Activated CD4-positive, alpha-beta memory T cell treated with anti-CD3 and anti-CD28 coated beads, Interleukin-2, amount 10 ng/mL, durations not matched to agents 7 days and 5 days (primary cell): ENCODE measurements at places on chromosomes 5 and 9.

DNA sequence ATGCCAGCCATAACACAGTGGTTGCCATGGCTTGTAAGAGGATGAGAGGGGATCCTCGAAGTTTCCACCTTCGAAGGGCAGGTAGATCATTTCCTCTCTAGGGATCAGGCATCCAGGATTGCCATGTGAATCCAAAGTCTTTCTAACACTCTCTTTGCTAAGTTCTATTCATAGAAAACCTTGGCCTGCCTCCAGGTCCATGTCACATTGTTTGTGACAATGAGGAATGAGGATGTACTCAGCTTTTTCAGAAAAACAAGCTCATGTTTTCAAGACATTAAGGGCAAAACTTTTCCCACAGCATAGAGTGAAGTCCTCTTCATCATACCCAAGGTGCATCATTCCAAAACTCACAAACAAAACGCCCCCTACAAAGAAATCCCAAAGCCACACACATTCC is 19.6 kb downstream of the ESM1 start:
- H3K4me3 ChIP-seq = no peak overlapping the region
- H3K4me1 ChIP-seq = no peaks in the 10 kb centered on the region
- no peak overlapping the region for H3K27ac ChIP-seq
- no peaks in the 10 kb centered on the region for H3K36me3 ChIP-seq
- no peak for DNase-seq
- H3K27me3 ChIP-seq = peaks cover 4% of the 10 kb centered on the region

DNA sequence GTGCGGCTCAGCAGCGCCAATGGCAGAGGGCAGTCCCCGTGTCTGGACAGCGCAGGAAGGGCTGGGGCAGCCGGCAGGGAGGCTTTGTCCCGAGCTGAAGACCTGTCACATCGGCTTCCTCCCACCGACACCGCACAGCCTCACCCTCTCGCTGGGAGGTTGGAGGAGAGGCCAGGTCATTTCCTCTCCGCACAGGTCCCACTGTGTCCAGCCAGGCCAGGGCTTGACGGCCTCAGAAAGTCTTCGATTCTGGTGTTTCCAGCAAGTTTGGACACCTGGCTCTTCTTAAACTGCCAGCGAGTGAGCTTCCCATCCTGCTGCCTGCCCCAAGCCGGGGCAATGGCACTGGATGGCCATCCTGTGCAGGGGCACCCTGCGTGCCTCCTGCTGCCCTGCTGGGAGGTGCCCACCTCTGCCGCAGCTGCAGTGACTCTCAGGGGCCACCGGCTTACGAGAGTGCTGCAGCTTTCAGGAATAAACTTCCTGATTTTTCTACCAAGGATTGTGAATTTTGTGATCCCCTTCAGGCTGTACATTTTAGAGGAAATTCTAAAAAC is 33.9 kb downstream of the AHRR start:
- peaks cover 7% of the 10 kb centered on the region for H3K4me1 ChIP-seq
- no peak overlapping the region for H3K4me3 ChIP-seq
- no peak overlapping the region for H3K27ac ChIP-seq
- no peaks in the 10 kb centered on the region for H3K27me3 ChIP-seq

DNA sequence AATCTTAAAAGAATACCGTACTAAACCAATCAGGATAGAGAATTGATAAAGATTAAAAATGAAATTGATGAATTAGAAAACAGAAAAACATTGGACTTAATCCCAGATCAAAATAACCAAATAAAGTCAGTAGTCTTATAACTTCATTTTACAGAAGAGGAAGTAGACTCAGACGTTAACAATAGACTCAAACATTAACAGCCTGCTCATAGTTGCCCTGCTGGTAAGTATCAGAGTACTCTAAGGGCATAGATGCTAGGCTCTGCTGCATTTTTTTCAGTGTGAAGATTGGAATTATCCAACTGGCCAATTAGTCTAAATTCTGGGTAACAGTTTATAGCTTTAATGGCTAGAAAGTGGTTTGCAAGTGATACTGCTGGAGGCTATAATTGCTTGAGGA is 42.9 kb downstream of the ADGRV1 start:
- no peaks in the 10 kb centered on the region for H3K36me3 ChIP-seq
- H3K4me1 ChIP-seq = no peaks in the 10 kb centered on the region
- H3K4me3 ChIP-seq = no peak overlapping the region
- peaks cover 3% of the 10 kb centered on the region for H3K27me3 ChIP-seq
- DNase-seq = no peak

- H3K27me3 ChIP-seq = no peaks in the 10 kb centered on the region
- H3K36me3 ChIP-seq = no peaks in the 10 kb centered on the region
- no peak overlapping the region for H3K27ac ChIP-seq
- DNase-seq = no peak
- peaks cover 7% of the 10 kb centered on the region for H3K4me1 ChIP-seq
Measured at GRCh38 chr5:109246395-109246794, 163.4 kb downstream of the PJA2 start.

DNA sequence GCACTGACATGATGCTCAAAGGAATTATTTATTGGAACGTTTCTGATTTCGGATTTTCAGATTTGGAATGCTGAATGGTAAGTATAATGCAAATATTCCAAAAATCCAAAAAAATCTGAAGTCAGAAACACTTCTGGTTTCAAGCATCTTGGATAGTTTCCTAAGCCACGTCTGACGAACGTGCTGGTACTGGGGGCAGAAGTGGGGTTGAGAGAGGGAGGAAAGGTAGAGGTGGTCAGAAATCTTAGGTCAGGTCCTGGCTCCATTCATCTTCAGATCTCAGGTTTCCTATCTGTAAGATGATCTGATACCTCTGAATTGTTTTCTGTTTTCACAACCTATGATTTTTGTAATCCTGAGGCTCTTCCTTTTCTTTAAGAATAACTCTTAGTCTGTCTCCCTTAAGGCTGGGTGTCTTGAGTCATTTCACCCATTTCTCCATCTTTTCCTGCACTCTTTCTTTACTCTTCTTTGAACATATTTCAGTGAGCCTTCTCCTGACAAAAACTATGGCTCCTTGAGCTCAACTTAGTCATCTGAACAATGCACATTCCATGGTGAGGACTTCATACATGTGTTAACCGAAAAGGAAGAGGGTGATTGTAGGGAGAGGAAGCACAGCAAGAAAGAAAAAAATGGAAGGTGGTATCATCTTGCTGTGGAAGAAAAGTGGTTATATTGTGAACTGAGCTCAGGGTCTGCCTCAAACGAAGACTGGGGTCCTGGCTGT is 3.3 kb downstream of the SGCD start:
- peaks cover 7% of the 10 kb centered on the region for H3K27me3 ChIP-seq
- no peak for DNase-seq
- no peaks in the 10 kb centered on the region for H3K36me3 ChIP-seq
- H3K27ac ChIP-seq = no peak overlapping the region

DNA sequence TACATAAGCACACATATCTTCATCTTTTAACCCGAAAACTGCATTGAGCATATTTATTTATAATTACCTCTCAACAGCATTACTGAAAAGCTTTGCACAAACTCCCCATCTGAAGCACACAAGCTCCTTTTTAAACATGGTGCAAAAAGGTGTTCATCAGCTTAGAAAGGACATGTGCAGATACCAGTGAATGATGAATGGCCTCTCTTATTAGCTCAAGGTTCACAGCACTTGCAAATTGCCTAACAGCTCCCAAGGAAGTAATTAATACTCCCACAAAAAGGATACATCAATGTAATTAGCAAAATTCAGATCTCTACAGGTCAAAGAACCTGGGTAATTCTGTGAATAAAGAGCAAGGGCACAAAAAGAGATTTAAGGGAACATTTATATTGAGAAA is 422.0 kb downstream of the HINT1 start:
- H3K4me1 ChIP-seq = no peaks in the 10 kb centered on the region
- H3K36me3 ChIP-seq = no peaks in the 10 kb centered on the region
- no peaks in the 10 kb centered on the region for H3K27me3 ChIP-seq
- H3K4me3 ChIP-seq = no peak overlapping the region

DNA sequence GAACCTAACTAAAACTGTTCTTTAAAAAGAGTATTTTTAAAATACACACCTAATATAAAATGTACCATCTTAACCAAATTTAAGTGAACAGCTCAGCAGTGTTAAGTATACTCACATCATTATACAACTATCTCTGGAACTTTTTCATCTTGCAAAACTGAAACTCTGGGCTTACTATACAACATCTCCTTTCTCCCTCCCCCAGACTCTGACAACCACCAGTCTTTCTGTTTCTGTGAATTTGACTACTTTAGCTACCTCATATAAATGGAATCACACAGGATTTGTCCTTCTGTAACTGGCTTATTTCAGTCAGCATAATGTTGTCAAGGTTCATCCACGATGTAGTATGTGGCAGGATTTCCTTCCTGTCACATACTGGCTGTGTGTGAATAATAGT is 93.5 kb downstream of the FOXD1 start:
- H3K4me3 ChIP-seq = no peak overlapping the region
- H3K27me3 ChIP-seq = peaks cover 37% of the 10 kb centered on the region
- H3K4me1 ChIP-seq = no peaks in the 10 kb centered on the region
- no peaks in the 10 kb centered on the region for H3K36me3 ChIP-seq

DNA sequence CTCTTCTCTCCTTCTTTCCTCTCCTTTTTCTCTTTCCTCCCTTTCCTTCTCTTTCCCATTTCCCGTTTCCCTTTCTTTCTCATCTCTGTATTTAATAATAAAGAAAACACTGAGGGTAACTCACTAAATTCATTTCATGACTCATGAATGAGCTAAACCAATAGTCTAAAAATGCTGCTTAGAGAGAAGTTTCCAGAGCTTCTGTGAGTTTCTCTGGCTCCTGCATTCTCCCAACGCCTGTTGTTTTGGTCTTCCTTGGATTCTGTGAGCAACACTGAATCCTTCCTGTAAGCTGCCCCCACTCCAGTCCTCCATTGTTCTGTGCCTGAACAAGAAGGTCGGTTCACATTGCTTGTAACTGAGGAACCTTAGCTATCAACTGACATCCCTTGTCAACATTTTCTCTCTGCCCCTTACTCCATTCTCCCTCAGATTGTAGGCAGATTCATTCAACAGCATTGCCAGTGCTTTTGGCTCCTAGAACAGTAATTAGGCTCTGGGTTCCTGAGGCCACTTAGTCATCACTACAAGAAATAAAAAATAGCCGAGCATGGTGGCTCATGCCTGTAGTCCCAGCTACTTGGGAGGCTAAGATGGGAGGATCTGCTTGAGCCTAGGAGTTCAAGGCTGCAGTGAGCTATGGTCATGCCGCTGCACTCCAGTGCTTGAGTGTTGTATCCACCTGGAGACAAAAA is 237.7 kb upstream of the KLF4 start:
- H3K4me3 ChIP-seq = no peak overlapping the region
- no peaks in the 10 kb centered on the region for H3K27me3 ChIP-seq
- no peak overlapping the region for H3K27ac ChIP-seq
- no peaks in the 10 kb centered on the region for H3K36me3 ChIP-seq

DNA sequence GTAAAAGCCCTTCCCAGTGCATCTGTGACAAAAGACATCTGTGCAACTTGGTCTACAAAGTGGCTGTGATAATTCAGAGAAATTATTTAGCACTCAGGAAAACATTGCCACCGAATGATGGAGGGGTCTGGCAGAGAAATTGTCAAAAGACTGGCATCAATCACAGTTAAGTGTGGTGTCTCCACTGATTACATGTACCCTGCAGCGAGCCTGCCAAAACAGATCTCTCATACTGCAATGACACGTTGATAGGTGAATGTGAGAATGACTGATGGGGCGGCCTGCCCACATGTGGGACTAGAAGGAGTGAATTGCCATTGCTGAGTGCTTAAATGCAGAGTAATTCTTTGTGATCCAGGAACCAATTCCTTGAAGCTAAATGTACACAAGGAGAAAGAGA is 136.4 kb upstream of the PCSK5 start:
- H3K4me1 ChIP-seq = no peaks in the 10 kb centered on the region
- DNase-seq = no peak
- H3K27me3 ChIP-seq = no peaks in the 10 kb centered on the region
- no peak overlapping the region for H3K27ac ChIP-seq
- H3K4me3 ChIP-seq = no peak overlapping the region

DNA sequence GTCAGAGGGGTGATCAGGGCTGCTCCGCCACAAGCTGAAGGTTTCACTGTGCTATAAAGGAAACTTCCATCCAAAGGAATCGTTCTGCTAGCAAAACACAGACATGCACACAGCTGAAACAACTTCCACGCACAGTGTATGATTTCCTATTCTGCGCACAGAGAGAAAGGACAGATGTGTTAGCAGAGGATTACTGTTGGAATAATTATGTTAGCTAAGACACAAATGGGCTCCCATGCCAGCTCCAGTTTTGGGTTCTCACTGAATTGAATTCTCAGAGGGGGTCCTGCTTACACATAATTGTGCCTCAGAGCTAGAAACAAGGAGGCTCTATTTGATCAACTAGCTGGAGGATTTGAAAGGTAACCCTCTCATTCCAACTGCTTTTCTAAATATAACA is 352.4 kb downstream of the IRX2 start:
- H3K27ac ChIP-seq = no peak overlapping the region
- no peak overlapping the region for H3K4me3 ChIP-seq
- no peaks in the 10 kb centered on the region for H3K4me1 ChIP-seq

GRCh38 chr5:95670568-95670967 is 12.2 kb downstream of the SPATA9 start:
- peaks cover 11% of the 10 kb centered on the region for H3K27me3 ChIP-seq
- no peaks in the 10 kb centered on the region for H3K36me3 ChIP-seq
- no peak overlapping the region for H3K27ac ChIP-seq
- DNase-seq = no peak

DNA sequence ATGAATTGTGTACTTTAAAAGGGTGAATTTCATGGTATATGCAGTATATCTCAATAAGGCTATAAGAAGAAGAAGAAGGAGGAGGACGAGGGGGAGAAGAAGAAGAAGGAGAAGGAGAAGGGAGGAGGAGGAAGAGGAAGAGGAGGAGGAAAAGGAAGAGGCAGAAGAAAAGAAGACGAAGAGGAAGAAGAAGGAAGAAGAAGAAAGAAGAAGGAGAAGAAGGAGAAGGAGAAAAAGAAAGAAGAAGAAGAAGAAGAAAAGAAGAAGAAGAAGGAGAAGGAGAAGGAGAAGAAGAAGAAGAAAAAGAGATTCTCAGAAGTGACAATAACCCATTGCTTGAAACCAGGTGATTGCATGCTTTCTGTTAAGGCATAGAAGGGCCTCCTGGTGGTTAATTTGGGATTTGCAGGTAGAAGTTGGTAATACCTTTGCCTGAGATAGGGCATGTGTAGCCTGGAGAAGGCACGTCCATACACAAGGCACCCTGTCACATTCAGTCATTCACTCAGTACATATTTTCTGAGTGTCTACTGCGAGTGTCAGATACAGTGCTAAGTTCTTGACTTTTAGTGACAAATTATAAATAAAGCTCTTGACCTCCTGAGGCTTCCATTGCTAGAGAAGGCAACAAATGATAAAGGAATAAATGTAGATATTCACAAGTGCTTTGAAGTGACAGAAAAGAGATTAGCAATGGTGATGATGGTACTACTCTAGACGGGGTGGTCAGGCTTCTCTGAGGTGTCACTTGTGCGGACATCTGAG is 231.3 kb downstream of the NPR3 start:
- no peak for DNase-seq
- H3K4me3 ChIP-seq = no peak overlapping the region
- H3K4me1 ChIP-seq = no peaks in the 10 kb centered on the region
- no peaks in the 10 kb centered on the region for H3K27me3 ChIP-seq
- H3K36me3 ChIP-seq = no peaks in the 10 kb centered on the region

GRCh38 chr9:131447148-131447547 is 53.3 kb downstream of the PRRC2B start:
- no peaks in the 10 kb centered on the region for H3K27me3 ChIP-seq
- no peak overlapping the region for H3K4me3 ChIP-seq
- no peak overlapping the region for H3K27ac ChIP-seq
- peaks cover 18% of the 10 kb centered on the region for H3K4me1 ChIP-seq
